NCI-H446 (cell line): ENCODE measurements at places on chromosomes 6 and 20.

DNA sequence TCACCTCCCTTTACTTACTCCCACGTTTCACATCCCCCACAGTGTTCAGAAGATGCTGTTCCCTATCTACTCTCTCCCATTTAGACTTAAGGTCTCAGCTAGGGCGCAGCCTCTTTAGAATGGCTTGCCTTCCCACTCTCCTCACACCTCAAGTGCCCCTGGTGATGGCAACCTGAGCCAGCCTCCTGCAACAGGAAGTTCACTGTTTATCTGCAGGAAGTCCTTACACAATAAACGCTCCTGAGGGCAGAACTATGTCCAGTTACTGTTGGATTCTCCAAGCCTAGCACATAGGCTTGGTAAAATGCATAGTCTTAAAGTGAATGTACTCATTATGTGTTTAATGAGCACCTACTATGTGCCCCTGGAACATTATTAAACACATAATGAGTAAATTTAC lies 21.9 kb upstream of the RAB22A start:
- no peak for DNase-seq

DNA sequence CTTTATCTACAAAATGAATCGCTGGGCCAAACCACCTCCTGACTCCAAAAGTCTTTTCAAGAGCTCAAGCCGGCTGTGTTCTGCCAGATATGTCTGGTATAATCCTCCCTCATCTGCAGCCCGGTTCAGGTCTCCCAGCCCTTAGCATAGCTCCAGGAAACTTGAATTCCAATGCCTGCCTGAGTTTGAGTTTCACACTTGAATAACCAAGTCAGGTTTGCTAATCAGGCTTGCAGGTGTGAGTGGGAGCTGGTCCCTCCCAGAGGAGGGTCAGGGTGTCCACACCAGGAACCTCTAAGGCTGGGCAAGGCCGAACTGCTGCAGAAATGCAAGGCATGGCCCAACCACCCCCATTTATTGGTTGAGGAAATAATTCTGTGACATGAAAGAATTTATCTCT lies 96.6 kb downstream of the TMEM242 start:
- DNase-seq = no peak

DNA sequence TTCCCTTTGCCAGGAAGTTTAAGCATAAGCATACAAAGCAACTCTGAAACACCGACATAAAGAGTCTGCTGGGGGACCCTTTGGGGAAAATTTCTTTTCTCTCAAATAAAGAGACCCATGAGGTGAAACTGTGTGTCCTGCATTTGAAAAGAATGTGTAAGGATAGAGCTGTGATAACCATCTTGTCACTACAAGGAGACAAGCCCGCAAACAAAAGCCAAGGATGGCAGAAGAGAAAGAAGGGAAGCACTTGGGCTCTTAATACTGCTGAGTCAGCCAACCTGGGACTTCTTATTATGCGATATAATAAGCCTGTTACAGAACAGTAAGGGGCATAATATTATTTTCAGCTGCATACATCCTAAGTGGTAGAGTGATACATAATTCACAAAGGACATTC lies 52.5 kb downstream of the NUDT3 start:
- DNase-seq = no peak

GRCh38 chr20:50302341-50303057 lies 111.9 kb downstream of the CEBPB start:
- no peak for DNase-seq

- DNase-seq = no peak
Measured at GRCh38 chr6:83354747-83355146, 76.1 kb downstream of the ME1 start.

- DNase-seq = no peak
Measured at GRCh38 chr6:11276911-11277274, 44.4 kb upstream of the NEDD9 start.

GRCh38 chr6:132300323-132300949 lies 100.8 kb downstream of the MOXD1 start:
- no peak for DNase-seq

GRCh38 chr20:59925899-59926298 lies 7.5 kb downstream of the SYCP2 start:
- DNase-seq = no peak

DNA sequence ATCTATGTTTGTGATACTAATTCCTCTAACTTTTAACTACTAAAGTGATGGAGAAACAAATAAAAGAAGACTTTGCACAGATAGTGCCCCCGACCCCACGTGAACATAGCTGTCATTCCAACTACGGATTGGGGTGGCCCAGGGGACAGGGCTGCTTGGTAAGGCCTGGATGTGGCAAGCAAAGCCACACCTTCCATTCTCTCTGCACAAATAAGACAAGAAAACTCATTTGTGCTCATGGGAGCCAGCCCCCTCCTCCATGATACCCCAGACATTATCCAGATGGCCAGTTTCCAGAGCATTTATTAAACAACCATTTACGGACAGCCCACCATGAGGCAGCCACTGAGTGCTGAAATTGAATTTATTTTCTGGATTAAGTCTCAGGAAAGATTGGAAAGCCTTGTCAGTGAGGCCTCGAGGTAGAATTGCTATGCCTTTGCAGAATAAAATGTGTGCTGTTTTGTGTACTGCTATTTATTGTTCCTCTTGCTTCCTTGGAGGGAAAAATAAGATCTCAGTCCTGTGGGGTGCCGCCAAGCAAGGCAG lies 151.2 kb downstream of the UNC5CL start:
- no peak for DNase-seq

- DNase-seq = no peak
Measured at GRCh38 chr6:55047451-55048044, 126.8 kb upstream of the HCRTR2 start.

- no peak for DNase-seq
Measured at GRCh38 chr6:4640139-4640538, 136.1 kb upstream of the CDYL start.

DNA sequence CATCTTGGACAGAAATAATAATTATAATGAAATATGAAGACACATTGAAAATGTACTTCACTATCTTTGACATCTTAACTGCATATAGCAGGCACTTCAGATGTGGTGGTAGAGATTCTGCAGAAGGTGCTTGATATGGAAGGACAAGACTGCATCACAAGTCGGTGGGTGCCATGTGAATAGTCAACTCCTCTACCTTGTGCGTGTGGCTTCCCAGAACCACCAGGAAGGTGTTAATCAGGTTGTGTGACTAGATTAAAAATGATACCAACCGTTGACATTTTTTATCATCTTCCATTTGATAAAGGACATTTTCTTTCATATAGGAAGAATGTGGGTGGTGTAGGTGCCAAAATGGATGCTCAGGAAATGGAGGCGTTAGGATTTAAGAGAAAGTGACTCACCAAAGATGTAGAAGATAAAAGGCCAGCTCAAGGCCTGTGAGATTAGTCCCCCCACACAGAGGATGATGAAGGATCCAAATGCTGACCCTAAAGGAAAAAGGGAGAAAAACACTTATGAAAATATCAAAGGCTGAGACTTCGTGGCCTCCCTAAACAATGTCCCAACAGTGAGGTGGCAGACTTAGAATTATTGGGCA lies 12.3 kb downstream of the SLC17A2 start:
- DNase-seq = no peak

- DNase-seq = no peak
Measured at GRCh38 chr20:50713657-50714101, 17.7 kb upstream of the PARD6B start.

- DNase-seq = no peak
Measured at GRCh38 chr6:114707081-114707620, 364.3 kb upstream of the HS3ST5 start.

DNA sequence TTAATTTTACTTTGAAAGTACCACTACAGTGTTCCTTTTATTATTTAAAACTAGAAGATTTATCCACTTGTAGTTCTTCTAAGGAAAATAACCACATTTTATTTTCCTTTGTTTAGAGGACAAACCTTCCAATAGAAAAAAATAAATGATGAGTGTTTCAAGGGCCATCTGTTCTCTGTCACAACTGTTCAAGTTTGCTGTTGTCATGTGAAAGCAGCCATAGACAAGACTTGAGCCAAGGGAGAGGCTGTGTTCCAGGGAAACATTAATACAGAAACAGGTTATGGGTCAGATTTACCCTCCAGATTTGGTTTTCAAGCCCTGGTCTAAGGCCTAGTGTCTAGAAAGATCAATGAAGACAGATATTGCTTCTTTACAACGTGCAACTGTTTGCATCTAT lies 463.6 kb downstream of the C6orf118 start:
- no peak for DNase-seq

- no peak for DNase-seq
Measured at GRCh38 chr6:168124921-168125320, 45.9 kb upstream of the FRMD1 start.

GRCh38 chr6:91144126-91144525 lies 557.3 kb upstream of the MAP3K7 start:
- DNase-seq = no peak

DNA sequence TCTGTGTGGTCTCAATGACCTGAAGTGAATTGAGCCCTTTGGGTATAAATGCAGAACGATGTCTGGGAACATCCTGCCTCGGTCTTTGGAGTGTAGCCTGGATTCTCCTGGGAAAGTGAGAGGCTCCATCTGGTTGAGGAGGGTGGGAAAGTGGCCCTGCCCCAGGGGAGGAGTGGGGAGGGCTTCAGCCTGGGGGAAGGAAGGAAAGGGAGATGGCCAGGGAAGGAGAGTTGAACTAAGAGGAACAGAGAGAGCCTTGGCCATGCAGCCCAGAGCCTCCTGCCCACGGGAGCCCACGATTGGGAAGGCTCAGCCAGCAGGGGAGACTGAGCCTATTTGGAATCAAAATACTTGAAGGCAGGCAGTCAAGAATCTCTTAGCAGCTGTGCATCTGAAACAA lies 2.3 kb upstream of the EPB41L1 start:
- no peak for DNase-seq

- no peak for DNase-seq
Measured at GRCh38 chr20:51175724-51176123, 152.8 kb upstream of the KCNG1 start.

GRCh38 chr6:121040831-121041230 lies 293.4 kb downstream of the TBC1D32 start:
- no peak for DNase-seq

- DNase-seq = no peak
Measured at GRCh38 chr6:18425218-18425617, 38.1 kb downstream of the RNF144B start.

- no peak for DNase-seq
Measured at GRCh38 chr6:158500016-158500735, 59.7 kb upstream of the TMEM181 start.

DNA sequence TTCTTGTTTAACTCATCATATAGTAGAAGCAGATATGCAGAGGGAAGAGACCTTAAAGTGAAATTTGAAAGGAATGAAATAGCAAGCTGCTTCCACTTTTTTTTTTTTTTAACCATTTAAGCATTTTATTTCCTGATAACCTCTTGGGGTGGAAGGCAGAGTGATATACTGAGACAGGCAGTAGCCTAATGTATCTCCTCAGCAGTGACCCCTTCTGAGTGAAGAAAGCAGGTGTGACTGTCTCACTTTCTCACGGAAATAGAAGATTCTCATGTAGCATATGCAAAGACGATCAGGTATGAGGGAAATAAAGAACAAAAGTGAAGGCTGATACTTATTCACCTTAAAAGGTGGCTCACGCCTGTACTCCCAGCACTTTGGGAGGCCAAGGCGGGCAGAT lies 187.1 kb upstream of the STXBP5 start:
- DNase-seq = no peak

GRCh38 chr6:75220357-75220756 lies 14.5 kb upstream of the COL12A1 start:
- DNase-seq = no peak

DNA sequence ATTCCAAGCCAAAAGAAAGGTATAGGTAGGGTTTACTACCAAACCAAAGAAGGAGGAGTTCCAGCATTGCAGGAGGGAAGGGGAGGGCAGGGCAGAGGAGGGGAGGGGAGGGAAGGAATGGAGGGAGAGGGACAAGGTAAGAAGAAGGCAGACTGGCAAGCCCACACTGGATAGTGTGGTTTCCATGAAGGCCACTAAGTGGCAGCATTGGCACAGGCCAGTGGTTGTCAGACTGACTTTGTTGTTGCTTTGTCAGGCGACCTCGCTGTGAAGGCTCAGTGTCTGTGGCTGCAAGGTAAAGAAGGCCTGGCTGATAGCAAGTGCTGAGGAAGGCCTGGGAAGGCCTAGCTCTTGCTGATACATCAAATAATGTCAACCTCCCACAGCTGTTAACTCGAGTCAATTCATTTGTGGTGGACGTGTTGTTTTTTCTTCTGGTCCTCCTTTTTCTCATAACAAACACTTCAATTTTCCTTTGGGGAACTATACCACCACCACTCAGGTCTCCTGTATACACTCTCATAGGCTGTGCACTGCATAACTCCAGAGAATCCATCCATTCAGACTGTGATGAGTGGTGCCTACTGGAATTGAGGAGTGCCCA lies 7.7 kb upstream of the ZNF334 start:
- peak; percentile 57 for DNase-seq

DNA sequence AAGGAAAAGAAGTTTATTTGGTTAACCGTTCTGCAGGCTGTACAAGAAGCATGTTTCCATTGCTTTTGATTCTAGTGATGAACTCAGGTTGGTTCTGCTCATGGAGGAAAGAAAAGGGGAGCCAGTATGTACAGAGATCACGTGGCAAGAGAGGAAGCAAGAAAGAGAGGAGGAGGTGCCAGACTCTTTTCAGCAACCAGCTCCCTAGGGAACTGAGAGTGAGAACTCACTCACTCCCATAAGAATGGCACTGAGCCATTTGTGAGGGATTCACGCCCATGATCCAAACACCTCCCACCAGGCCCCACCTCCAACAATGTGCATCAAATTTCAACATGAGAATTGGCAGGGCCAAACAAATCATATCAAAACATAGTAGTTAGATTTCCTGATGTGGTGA lies 649.1 kb downstream of the EPM2A start:
- DNase-seq = no peak

DNA sequence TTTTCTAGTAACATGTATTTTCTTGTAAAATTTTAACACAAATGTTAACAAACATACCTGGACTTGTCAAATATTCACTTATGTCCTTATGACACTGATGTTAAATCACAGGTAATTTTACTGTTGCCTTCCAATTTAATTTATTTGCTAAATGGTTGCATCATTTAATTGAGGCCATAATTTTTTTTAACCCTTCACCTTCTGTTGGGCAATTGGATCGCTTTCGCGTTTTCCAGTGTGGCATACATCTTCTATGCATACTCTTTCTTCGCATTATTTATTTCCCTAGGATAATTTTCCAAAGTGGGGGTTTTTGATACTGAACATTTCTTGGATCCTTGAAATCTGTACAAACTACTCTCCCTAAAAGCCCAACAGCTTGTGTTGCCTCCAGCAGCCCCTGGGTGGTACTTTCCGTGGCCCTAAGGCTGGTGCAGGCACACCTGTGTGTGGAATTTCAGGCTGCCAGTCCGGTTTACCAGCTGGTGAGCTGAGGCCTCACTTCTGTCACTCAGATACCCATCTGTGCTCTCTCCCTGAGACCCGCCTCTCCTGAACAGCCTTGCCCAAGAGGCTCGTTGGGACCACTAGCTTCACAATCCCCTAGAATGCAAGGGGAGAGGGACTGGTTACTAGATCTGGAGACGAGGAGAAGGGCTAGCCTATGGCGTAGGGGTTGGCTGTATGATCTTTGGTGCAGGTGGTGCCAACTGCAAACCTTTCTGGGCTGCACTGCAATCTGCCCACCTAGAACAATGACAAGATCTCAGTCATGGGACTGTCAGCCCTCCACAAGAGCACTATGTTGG lies 11.2 kb upstream of the C20orf144 start:
- DNase-seq = peak; percentile 52

- DNase-seq = peak; percentile 17
Measured at GRCh38 chr20:49447946-49448809, 34.3 kb downstream of the KCNB1 start.

GRCh38 chr20:59004493-59004762 lies 2.6 kb downstream of the CTSZ start:
- DNase-seq = no peak
